ENCODE measurements at places on chromosomes 6 and 20. TPM values are rescaled to one million over a fixed set of nuclear protein-coding genes. Genes with fewer than 3 reads are reported as not detected.

DNA sequence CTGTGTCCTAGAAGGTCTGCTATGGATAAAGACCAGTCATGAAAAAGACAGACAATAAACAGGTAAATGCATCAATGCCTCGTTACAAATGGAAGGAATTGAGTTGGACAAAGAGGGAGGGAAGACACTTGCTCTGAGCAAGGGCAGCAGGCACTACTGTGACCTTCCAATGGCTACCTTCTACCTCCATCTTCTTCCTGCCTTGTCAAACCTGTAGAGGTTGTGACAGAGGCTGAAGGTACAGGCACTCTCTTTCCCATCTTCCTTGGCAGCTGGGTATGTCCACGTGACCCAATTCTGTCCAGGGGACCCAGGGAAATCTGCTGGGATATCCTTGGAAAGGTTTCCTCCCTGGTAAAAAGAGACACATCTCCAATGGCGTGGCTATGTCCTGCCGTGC is 274.8 kb downstream of the TFAP2C start:
- DNase-seq, result no peak

DNA sequence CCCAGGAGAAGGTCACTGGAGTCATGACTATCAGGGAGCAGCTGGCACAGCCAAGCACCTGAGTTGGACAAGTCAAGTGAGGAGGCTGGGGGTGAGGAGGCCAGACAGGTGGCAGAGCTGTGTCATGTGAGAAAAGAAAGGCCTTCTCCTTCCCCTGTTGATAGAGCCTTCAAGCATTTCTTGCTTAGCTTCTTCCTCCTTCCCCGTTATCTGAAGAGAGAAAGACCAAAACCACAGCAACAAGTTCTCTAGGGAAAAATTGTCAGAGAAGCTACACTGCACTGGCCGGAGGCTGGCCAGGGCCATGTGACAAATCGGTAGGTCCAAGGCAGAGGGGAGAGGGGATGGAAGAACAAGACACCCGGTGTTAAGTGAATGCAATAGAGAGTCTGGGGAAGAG is 202.1 kb upstream of the PRDM1 start:
- no peak for DNase-seq

The CRIP3 gene
- not detected for total RNA-seq

DNA sequence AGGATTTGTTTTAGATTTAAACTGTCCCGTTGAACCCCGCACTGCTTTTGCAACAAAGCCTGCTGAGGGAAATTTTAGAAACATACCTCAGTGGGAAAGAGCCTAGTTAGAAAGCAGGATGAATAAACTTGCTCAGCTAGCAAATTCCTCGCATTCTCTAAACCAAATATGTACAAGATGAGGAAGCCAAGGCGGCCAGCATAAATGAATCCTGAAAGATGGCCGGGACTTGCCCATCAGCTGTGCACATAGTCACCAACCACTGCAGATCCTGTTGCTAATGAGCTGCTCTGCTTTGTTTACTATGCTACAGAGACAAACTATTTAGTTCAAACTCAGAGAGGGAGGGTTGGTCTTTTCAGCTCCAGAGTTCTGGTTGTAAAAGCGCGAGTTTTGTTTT is 49.0 kb downstream of the TMEM170B start:
- no peak for DNase-seq

The BPI gene
- total RNA-seq, result not detected

DNA sequence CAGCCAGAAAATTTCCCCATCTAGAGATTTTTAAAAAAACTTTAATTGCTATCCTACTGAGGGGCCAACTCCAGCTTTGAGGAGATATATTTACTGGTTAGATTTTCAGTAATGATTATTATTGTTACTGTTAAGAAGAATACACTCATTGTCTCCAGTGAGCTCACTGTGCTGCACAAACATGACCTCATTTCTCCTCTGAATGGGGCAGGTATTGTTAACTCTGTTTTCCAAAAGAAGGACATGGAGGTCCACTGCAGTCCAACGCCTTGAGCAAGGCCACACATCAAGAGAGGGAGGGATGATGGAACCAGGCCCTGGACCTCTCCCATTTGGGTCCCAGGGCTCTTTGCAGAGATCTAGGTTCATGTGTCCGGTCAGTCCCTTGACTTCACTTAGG is 13.9 kb upstream of the SCUBE3 start:
- DNase-seq, result no peak

Data from activated CD4-positive, alpha-beta memory T cell treated with anti-CD3 and anti-CD28 coated beads, Interleukin-2, amount 10 ng/mL, durations not matched to agents 7 days and 5 days (primary cell).